RKO (cell line): ENCODE measurements at places on chromosomes 1 and 21.

- no peak for DNase-seq
Measured at GRCh38 chr1:232890340-232890943, 60.0 kb upstream of the NTPCR start.

DNA sequence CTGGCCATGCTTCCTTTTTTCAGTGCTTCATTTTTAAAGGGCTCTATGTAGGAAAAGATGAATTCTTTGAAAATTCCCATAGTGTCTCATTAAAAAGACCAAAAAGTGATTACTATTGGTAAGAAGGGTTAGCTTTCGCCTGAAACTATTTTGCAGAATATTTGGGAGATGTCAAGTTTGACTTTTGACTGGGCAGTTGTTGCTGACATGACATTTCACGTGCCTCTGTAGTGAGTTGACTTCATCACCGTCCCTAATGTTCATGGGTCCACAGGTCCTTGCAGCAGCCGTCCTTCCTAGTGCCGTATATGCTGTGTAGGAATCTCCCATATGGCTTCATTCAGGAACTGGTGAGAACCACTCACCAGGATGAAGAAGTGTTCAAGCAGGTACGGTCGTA is 88.7 kb upstream of the KIF1B start:
- DNase-seq, result no peak

- DNase-seq, result peak; percentile 50
Measured at GRCh38 chr1:1616045-1616790, 918 bp downstream of the MIB2 start.

GRCh38 chr1:40703316-40703715 is 11.8 kb downstream of the NFYC start:
- peak; percentile 46 for DNase-seq

- no peak for DNase-seq
Measured at GRCh38 chr1:226988334-226988666, 48.2 kb downstream of the COQ8A start.

DNA sequence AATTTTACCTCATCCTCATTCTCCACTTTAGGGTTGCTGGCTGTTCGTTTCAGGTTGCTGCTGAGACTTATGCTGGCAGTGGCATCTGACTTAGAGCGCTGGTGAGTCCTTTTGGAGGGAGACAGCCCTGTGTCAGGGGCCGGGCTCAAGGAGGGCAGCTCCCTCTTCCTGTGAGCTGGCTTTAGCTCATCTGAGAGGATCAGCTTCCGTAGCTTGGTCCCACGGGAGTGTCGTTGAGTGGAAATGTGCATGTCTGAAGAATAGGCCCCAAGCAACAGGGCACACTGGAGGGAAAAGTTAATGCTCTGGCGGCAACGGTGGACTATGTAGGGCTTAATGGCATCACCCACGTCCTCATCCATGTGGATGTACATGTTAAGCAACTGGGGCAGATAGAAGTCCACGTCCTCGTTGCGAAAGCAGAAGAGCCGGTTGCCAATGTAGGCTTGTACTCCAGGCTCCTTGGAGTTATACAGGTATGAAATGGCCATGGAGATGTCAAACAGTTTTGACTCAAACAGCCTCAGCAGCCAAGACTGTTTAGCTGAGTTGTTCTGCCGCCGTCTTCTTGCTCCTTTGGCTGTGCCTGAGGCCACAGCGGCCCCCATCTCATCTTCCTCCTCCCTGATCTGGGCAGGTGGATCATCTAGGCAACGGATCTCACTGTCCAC is 11.5 kb downstream of the PI4KB start:
- no peak for DNase-seq

DNA sequence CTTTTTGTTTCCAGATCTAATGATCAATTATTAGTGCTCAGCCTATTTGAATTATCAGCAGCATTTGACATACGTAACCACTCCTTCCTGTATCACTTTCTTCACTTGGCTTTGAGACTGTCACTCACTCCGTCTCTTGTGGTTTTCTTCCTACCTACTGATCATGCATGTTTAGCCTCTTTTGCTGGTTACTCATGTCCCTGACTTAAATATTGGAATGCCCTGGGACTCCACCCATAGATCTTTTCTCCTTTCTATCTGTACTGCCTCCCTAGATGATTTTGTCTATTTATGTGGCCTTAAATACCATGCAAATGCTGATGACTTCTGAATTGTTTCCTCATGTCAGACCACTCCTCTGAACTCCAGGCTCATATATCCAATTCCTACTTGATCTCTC is 57.7 kb upstream of the PDE4B start:
- DNase-seq, result no peak

DNA sequence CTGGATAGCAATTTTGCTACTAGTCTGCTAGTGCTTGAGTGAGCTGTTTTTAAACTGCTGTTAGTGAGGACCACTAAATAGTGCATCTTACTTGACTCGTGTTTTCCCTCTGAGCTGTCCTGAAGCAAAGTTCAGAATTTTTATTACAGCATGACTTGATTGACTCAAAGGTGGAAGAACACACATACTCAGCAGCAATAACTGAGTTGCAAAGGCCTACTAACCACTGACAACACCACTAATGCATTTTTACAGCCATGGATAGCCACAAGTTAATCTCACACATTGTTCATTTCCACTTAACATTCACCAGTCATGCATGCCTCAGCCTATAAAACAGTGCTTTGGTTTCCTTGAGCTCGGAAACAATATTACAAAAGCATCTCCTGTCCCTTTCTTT is 148.7 kb downstream of the RUNX1 start:
- peak; percentile 44 for DNase-seq

- no peak for DNase-seq
Measured at GRCh38 chr1:156069490-156070455, 8.8 kb downstream of the RAB25 start.

DNA sequence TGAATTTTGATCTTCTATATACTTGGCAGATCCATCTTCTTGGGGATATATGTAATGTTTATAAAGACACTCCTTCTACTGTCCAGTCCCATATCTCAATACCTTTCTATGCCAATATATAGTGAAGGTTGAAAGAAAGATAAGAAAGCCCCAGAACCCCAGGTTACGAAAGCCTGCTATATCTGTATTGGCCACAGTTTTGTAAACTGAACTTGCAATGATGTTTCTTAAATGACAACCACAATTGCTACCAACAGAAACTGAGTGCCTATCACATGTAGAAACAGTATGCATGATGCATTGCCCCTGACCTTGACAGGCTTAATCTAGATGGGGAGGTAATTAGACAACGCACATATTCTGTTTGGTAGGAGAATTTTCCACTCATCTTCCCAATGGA is 7.8 kb upstream of the RIMKLA start:
- DNase-seq, result no peak

DNA sequence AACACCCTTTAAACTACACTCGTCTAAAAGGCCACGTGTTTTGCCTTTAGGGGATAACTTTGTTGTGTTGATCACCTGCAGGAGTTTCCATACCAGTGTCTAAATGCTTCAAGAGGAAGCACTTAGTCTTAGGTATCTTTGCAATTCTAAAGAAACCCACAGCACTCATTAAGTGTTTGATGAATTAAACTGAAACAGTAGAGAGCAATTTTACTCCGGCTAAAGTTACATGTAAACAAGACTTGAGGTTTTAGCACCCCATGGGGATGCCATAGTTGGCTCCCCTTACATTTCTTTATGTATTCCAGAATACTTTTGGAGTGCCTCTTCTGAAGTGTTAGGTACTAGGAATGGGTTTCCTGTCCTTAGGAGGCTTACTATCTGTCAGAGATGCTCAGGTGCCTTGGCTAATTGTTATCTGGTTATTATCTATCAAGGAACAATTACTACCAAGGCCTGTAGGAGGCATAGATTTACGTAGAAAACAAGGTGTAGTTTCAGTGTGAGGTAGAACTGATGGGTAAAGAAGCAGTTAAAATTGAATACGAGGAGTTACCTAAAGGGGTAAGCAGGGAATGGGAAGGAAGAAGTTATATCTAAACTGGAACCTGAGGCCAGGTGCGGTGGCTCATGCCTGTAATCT is 176.8 kb upstream of the SAMSN1 start:
- DNase-seq, result no peak

DNA sequence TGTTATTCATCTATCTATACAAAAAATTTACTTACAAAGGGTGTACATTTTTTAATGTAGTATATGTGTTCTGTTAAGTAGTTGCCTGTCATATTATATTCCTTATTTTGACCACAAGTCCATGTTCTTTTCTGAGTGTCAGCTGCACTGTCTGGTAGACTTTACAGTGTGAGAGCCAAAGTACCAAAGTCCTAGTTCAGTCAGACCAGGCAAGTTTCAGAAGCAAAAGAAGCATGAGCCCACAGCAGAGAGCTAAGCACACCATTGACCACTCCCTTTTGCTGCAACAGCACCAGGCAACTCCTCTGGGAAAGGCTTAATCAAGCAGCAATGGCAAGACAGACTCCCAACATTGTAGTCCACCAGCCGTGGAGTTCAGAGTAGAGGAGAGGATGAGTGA is 631.9 kb upstream of the PKN2 start:
- DNase-seq, result no peak

DNA sequence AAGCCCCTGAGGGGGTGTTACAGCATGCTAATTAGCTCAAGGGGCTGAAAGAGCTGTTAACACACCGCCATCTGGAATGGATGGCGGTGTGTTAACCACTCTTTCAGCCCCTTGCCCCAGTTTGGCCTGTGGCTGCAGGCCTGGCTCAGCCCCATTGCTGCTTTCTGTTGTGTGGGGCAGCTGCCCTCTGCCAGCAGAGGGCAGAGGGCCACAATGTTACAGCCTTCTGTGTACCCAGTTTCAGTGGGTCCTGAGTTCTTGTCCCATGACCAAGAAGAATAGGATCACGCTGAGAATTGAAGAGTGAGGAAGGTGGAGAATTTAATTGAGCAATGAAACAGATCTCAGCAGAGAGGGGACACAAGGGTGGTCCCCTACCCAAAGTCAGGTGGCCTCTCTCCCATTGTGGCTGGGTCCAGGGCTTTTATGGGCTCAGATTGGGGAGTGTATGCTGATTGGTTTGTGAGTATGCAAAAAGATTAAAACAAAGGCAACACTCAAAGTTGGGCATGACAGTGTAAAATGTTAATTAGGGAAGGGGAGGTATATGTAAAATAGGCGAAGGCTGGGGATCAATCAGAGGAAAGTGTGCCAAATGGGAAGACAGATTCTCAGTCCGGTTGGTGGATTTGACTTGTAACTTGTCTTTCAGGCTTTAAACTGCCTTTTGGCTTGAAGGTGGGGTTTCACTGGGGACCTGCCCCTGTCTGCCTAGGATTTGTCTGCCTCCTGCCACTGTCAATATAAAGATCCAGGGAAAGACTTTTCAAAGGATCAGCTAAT is 142.2 kb downstream of the RABGAP1L start:
- no peak for DNase-seq

DNA sequence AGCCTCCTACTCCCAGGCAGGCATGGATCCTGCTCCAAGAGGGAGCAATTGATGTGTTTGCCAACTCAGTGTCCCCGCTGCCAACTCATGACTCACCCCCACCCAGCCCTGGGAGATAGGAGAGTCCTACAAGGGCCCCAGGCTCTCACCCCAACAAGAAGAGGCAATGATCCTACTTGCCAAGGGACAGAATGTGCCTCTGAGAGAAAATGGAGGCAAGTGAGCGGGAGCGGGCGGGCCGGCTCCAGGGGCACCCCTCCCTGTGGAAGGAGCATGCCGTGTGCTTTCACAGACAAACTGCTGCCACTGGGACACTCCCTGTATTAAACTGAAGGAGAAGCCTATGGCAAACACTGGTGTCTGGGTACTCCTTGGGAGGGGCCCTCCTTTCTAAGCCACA is 16.7 kb downstream of the PKP1 start:
- DNase-seq, result no peak

DNA sequence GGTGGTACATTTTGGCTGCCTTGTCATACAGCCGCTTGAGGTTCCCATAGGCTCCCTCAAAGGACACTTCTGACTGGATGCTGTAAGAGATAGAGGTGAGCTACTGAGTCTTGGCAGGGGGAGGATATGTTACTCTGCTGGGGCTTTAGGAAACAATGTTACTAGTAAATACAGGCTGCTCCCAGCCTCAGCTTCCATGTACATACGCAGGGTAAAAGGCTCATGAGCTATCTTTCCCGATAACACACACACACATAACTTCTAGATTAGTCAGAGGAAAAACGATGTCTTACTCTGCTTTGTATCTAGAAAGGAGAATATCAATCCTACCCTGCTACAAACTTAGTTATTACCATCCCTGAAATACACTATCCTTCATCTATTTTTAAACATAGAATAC is 14.3 kb downstream of the SMG5 start:
- DNase-seq, result peak; percentile 24

DNA sequence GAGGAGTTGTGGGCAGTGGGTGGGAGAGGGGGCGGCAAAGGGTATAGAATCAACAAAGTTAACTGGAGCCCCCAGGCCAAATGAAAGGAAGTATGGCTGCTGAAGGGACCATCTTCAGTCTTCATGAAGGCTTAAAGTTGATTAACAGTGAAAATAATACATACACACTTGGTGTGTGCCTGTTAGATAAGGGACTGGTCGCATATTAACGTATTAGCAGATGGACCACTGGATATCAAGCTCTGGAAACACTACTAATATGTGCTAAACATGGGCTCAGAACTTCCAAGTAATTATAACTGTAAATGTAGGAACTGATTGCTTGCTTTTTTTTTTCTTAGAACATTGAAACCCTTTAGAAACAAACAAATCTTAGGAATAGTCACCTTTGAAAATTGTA is 224.7 kb upstream of the KIAA0040 start:
- DNase-seq, result no peak

- DNase-seq, result no peak
Measured at GRCh38 chr1:174956976-174957375, 42.8 kb upstream of the CACYBP start.

- DNase-seq, result no peak
Measured at GRCh38 chr1:101706366-101706765, 290.4 kb downstream of the OLFM3 start.

- no peak for DNase-seq
Measured at GRCh38 chr1:109777980-109778625, 14.4 kb upstream of the EPS8L3 start.

- DNase-seq, result no peak
Measured at GRCh38 chr1:53258216-53258615, 19.9 kb upstream of the MAGOH start.

DNA sequence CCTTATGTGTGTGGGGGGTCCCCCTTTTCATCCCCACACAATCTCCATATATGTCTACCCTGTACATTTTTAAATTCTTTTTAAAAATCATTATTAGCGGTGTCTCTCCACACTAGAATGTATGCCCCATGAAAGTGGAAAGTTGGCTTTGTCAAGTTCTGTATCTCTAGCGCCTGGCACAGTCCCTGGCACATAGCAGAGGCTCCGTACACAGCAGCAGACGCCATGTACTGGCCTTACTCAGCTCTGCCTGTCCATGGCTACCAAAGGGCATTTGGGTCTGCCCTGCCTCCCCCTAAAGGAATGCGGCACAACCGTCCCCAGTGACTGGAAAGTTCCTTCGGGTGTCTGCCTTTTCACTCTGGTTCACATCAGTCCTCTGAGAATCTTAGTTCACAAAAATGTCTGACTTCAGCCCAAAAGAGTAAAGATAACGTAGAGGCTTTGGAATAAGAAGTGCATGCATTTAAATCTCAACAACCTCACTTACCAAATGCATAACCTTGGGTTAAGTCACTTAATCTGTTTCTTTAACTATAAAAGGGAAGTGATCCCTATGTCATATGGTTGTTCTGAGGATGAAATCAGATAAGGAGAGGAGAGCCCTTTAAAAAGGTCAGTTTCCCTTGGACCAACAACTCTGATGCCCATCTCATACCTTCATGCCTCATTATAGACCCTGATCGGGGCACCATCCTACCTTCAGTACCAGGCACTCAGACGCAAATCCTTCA is 61.1 kb downstream of the CD46 start:
- DNase-seq, result no peak
